Stromal cell of bone marrow (primary cell): ENCODE measurements at places on chromosomes 12 and 14.

- no peak for DNase-seq
Observed at GRCh38 chr14:56562883-56563282, 16.7 kb upstream of the TMEM260 start.

- DNase-seq, result no peak
Observed at GRCh38 chr12:94585626-94586025, 64.7 kb downstream of the TMCC3 start.

GRCh38 chr12:13220838-13221237, 24.3 kb downstream of the EMP1 start:
- DNase-seq, result no peak

GRCh38 chr12:92927055-92927435, 2.0 kb downstream of the EEA1 start:
- DNase-seq, result peak; percentile 62

GRCh38 chr14:53220914-53221313, 67.8 kb upstream of the DDHD1 start:
- DNase-seq, result no peak

DNA sequence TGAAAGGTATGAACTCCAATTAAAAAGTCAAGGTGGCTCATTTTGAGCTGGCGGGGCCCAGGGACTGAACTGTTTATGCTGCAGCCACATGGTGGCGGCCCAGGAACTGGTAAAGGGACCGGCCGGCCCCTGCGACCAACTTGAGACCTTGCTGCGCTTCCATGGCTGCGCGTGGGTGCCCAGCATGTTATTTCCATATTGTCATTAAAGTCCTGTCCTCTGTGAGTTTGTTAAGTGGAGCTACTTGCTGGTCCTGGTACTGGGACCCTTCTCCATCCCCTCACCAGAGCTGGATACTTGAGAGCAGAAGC, 62.3 kb downstream of the BEGAIN start:
- DNase-seq, result no peak

DNA sequence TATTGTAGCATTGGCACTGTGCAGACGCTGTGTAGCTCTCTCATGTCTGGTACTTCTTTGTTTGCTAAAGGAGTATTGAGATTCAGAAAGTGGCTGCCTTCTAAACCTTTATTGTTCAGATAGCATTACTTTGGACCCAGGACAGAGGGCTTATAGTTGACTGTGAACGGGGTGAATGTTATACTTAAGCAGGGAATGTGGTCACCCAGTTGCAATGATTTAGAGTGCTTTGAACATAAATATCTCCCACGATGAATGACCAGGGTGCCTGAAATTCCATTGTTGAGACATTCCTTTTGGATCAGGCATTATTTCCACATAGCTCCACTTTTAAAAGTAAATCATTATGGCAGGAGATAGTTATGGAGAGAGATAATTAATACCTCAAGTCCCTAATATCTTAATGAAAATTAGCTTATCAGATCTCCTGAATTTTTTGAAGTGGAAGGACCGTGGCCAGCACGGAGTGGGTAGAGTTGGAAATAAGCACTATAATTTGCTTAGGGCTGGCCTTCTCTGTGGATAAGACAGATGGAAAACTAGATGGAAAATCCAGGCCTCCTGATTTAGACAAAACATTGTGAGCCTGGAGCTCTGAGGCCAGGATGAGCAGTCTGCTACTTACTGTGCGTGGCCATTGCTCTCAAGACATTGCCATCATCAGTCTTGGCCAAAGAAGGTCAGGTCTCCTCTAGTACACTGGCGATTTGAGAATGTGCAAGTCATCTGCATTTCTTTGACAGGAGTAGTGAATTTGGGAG, 114.5 kb downstream of the ETV6 start:
- no peak for DNase-seq

- DNase-seq, result no peak
Observed at GRCh38 chr14:42710071-42710470, 1103.4 kb downstream of the LRFN5 start.

DNA sequence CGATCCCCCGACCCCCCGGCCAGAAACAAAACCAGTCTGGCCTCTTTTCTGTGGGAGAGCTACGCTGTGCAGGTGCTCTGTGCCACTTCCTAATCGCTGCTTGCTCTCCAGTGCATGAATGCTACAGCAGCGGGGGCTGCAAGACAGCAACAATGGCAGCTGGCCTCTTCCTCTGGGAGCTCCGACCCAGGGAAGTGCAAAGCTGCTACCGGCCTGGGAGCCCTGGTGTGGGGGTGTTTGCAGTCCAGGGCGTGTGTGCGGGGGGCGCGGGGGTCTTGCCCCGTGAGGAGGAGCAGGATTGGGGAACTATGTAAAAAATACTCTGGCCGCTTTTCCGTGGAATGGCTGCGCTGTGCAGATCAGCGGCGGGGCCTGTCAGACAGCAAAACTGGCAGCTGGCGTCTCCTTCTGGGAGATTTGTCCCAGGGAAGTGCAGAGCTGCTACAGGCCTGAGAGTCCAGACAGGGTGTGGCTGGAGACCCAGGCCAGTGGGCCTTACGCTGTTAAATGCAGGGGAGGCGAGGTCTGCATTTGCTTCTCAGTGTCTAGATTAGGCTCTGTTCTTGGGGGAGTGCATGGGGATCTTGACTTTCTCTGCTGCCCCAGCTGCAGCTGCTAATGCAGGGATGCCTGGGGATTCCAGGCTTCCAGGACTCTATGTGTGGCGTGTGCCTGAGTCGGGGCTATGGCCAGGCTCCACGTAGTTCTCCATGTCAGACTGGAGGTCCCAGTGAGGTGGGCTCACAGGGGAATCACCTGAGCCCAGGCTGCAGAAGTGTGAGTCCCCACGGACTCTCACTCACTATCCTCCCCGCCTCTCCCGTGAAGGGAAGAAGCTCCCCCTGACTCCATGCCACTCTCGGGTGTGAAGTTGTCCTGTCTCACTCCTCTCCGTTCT, 344.5 kb downstream of the AEBP2 start:
- DNase-seq, result no peak

DNA sequence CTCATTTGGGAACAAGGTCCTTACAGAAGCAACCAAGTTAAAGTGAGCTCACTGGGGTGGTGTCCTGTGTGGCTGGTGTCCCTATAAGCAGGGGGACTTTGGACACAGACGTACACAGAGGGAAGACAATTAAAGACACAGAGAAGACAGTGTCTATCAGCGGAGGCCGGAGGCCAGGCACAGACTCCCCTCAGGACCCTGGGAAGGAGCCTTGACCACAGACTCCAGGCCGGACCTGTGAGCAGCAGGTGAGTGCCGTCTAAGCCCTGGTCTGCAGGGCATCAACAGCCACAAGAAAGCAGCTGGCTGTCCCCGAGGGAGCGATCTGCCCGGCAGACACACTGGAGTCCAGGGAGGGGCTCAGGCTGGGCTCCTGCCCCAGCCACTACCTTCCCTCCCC, 219.1 kb upstream of the C14orf180 start:
- no peak for DNase-seq

- no peak for DNase-seq
Observed at GRCh38 chr12:68439368-68440045, 107.3 kb upstream of the MDM1 start.

- no peak for DNase-seq
Observed at GRCh38 chr12:39587225-39587624, 32.4 kb downstream of the ABCD2 start.

DNA sequence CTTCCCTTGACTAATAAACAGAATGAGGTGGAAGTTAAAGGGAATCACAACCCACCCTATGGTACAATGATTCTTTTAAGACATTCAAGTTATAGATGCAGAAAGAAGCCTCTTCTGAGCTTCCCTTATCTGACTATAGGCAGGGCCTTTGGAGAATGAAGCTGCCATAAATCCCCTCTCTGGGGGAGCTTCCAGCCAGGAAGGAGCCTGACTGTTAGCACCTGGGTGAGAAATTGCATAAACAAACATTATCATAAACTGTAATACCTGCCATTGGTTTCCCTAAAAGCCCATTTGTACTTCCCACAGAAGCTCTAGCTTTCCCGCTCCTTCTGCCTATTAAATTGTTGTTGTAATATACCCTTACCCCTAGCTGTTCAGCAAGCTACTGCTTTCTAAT, 81.3 kb upstream of the RESF1 start:
- DNase-seq, result no peak

DNA sequence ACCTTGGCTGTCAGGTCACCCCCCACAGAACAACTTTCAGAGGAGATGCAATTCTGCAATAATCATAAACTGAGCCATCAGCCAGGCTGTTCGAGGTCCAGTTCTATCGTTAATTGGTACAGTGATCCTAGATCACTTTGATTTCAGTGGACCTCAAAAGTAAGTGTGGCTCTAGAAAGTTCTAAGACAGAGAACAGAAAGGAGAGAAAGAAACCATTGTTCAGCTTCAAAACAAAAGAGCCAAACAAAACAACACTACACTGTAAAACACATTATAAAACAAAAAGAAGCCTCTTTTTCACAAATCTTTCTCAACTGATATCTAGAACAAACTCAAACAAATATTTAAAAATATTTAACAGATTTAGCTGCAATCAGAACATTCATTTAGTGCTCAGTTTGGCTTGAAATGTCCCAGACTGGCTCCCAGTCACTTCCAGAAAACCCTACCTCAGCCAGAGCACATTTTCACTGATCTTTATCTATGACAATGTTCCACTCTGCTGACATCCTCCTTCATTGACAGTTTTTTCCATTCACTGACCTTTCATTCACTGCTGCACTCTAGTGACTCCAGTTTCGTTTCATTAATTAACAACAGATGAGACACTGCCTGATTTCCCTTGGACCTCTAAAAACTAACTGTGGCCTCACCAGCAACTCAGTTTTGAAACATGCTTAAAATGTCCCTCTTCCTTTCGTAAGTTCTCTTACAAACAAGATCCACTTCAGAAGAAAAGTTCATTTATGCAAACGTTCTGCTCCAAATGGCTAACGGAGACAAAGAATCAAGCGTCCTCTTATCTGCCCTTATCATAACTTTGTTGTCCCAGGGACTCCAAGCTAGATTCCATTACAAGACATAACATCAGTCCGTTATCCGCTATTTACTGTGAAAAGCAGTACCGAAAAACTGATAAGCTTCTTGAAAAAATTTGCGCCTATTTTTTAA, 56.8 kb downstream of the DUSP16 start:
- DNase-seq, result peak; percentile 78

- DNase-seq, result no peak
Observed at GRCh38 chr12:124207617-124208016, 87.3 kb upstream of the RFLNA start.

DNA sequence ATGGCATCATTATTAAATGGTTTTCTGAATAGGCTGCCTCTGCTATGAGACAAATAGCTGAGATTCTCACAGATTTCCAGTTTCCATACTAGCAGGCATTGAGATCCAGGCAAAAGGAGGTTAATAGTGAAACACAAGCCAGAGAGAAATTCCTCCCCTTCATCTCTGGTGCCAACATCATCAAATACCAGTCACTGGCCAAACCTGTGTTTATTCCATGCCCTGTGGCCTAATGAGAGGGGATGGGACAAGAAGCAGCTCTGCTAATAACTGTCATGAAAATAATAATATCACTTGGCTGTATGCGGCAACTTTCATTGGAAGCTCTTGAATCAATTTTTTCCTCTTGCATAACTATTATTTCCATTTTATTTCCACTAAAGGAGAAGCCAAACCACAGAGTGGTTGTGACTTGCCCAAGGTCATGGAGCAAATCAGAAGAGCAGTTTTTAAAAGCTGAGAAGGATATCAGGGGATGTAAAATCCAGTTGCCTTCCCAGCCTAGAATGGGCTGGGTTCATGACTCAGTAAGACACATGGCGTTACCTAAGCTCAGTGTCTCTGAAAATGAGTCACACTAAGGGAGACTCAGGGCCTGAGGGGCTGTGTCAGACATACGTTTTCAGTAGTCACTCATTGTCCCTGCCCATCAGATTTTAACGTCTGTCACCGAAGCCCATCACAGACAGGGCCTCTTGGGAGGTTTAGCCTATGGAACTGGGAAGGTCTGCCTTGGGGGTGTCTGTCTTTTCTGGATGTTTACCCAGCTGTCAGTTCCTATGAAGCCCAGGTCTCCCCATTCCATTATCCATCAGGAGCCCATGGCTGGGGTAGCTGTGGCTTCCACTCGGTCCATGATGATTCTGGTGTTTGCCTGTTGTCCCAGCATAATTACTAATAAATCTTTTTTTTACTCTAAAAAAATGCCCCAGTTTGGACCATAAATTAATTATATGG, 208.8 kb upstream of the EEA1 start:
- peak; percentile 89 for DNase-seq

DNA sequence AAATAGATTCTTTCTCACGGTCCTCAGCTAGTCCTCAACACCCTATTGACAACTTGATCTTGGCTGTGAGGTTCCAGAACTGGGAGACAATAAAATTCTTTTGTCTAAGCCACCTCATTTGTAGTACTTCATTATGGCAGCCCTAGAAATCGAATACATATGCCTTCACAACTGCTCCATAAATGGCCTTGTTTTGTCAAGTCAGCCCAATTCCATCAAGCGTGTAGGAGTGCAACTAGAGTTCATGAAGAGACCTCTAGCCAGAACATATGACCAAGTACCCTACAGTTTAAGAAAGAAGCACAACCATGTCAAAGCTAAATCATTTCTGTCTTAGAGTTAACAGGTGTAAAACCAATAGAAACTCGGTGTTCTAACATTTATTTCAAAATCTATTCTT, 45.0 kb upstream of the PLEKHA5 start:
- no peak for DNase-seq

- no peak for DNase-seq
Observed at GRCh38 chr12:84355561-84355960, 557.0 kb downstream of the SLC6A15 start.

DNA sequence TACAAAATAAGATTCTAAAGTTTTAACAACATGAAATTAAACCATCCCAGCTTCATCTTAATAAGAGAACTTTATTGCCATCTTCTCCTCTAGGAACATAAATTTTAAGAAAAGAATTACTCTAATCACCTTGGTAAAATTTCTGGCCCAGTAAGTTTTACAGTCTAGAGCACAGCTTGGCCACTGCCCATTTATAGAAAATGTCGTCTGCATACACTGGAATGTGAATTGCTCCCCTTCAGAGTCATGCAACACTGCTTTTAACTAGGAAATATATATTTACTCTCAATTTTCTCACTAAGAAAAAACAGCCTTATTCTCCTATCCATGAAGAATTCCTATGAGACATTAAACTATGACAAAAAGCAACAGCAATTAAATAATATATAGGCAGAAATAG, 48.2 kb downstream of the KCNC2 start:
- DNase-seq, result no peak

DNA sequence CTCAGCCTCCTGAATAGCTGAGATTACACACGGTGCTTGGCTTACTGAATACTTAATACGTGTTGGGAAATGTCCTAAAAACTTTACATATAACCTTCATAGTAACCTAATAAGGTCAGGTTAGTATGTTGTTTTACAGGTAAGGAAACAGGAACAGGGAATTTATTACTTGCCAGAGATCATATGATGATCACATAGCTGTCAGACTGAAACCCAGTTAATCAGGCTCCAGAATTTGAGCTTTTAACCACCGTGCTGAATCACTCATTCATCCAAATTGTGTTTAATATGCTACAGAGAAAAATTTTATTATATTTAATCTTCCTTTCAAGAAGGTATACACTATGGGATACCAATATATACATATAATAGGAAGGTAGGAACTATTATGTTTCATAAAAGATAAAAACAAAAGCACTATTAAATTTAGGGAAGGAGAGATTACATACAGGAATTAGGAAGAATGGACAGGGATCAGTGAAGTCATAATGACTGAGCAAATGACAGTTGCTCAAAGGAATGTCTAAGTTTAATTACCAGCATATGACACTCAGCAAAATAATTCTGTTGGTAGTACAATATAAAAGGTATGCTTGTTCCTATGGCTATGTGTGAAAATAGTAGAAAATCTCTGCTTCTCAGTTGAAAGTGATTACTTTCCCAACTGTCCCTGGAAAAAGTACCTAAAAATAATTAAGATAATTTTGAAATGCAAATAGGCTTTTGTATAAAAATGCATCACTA, 59.3 kb downstream of the HEATR5A start:
- DNase-seq, result peak; percentile 20

- peak; percentile 43 for DNase-seq
Observed at GRCh38 chr12:30613119-30613830, 82.4 kb downstream of the IPO8 start.
